ENCODE measurements at places on chromosomes 7 and 10.

- peak; percentile 75 for DNase-seq
Observed at GRCh38 chr10:43689618-43689954, 40.9 kb upstream of the ZNF32 start.

GRCh38 chr10:77643795-77644468 is 6.3 kb upstream of the KCNMA1 start:
- peak; percentile 84 for DNase-seq

- no peak for DNase-seq
Observed at GRCh38 chr10:33966946-33967345, 632.5 kb upstream of the NRP1 start.

- no peak for DNase-seq
Observed at GRCh38 chr7:410395-410910, 109.2 kb downstream of the PDGFA start.

DNA sequence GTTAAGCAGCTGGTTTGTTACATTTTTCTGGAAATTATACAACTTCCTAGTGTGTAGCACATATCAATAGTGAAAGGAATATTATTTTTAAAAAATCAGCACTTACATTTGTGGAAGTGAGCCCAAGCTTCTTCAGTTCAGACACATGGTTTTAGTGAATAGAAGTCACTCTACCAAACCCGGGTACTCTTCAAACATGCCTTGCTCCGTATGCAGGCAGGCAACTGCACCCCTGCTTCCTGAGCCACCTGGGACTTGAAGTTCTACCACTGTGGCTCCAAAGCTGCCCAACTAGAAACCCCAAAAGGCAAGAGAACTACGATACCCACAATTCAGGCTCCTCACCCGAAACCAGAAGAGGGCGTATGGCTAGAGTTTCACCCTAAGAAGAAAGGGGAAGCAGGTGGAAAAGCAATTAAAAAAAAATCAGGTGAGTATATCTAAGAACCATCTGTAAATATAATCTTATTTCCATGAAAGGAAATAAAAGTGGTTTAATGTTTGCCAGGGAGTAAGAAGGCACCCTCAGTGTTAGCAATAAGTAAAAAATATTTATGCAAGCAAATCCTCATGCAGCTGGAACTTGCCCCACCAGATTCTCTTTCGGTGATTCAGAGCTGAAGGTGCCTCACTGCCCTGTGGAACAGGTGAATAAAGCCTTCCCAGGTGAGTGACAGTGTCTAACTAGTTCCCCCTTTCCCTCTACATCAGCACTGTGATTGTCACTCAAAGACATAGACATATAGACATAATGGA is at the start of gene MACC1:
MACC1 (minus strand) TSS at position 192 of the 756 bp plus-strand sequence. CDS start 55,522 bp downstream, outside the sequence.
- peak; percentile 96 for DNase-seq

DNA sequence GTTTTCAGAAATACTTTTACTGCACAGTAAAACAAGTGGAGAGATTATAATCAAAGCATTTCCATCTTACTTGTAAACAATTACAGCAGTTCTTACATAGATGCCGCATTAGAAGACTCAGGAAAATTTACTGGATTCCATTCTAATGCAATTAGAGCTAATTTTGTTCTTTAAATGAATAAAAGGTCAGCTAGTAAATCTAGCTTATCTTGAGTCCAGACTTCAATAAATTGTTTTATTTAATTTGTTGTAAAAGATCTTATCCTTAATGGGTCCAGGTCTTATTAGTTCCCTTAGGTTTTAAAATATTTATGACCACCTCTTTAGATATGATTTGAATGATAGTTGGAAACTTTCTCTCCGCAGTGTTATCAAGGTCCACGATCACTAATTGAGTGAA is 70.2 kb upstream of the GATA3 start:
- no peak for DNase-seq

GRCh38 chr10:470339-471003 is 219.0 kb downstream of the DIP2C start:
- no peak for DNase-seq

DNA sequence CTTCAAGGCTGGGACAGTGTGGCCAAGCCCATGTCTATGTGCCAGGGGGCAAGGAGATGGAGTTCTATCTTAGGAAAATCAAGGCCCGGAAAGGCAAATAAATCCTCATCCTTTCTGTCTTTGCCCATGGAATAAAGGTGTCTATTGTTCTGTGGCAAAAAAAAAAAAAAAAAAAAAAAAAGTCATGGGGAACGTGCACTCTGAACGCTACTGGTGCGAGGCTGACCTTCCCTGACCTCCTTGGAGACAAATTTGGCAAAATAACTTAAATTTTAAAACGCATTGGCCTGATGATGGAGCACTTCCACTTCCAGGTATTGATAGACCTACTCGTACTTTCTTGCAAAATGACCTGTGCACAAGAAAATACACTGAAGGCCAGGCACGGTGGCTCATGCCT is 12.2 kb upstream of the BAG3 start:
- DNase-seq = no peak

GRCh38 chr10:10421071-10421470 is 596.6 kb upstream of the CELF2 start:
- DNase-seq = no peak

DNA sequence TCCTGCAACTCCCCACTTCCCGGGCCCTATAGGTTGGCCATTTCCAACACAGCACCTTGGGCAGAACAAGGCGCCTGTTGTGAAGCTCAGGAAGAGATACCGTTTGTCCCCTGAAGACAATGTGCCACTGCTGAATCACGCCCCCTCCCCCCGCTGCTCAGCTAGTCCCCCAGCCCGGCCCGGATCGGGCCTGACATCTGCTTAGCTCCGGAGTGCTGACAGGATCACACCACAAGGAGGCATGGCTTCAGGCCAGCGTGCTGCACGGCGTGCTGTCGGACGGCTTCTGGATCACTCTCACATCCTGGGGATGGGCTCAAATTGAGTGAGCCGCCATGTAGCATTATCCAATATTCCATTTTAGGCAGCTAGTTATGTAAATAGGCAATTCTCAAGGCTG is 62.1 kb upstream of the EFCAB10 start:
- DNase-seq = no peak

GRCh38 chr10:27153845-27154193 is 365 bp downstream of the YME1L1 start:
- DNase-seq = peak; percentile 54

- no peak for DNase-seq
Observed at GRCh38 chr7:99031496-99031895, 112.4 kb downstream of the SMURF1 start.

GRCh38 chr10:59799421-59799820 is 46.2 kb upstream of the MRLN start:
- DNase-seq = no peak

DNA sequence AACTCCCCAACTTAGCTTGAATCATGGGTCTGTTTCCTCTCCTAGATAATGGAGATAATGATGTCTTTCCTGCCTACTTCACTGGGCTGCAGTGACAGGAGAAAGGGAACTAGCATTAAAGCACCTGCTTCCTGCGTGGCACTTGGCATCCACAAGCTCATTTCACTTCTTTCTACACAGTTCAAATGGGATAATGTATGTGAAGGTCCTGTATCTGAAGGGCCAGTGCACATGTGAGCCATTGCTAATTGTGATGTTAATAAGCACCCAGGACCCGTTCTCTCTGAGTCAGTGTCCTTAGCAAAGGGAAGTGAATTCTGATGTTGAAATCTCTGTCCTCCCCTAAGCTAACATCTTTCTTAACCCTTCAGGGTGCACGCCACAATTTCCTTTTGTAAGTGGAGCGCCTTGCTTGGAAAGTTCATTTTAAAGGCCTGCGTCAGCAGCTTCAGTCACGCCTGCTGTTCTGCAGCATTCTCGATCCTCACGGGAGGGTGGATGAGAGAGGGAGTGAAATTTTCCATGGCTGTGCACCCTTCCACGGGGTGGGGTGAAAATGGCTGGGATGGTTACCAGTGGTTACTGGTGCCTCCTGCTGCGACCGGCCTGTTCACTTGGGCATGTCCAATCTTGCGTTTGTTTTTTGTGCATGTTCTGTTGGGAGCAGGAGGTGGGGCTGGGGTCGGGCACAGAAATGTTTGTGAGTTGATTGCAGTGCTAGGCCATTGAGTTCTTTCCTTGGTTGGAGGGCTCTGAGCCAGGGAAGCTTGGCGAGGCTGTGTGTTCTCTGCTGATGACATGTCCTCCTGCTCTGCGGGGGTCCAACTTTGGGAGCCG is 59.2 kb downstream of the HK1 start:
- DNase-seq = peak; percentile 85

GRCh38 chr10:55063811-55064210 is 262.8 kb upstream of the PCDH15 start:
- no peak for DNase-seq

DNA sequence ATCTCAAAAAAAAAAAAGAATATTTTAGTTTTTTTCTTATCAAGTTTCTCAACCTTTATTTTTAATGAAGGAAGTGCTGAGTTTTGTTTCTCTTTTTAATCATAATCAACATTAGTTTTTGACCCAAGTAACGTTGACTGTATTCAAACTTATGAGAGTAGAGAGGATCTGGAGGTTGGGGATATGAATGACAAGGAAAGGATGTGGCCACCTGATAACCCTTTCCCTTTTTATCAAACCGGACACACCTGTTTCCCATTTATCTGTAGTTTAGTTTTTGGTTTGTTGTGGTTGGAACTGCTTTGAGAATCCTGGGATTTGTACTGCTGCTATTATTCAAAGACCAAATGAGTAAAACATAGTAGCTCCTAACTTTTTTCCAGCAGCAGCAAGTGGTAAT is 38.6 kb downstream of the HACD1 start:
- peak; percentile 92 for DNase-seq

DNA sequence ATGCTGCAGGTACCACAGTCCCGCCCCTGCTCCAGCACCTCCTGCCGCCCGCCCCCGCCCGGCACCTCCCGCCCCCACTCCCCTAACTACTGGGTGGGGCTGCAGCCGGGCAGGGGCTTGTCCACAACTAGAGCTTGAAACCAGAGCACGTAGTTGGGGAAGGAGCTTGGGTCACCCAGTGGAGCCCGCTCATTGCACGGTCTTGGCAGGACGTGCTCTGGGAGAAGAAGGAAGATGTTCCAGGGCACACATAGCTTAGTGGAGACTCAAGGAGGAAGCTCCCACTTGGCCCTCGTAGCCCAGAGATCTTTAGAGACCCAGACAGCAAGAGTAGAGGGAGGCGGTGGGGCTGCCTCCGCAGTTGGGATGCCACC is 692 bp downstream of the IGFBP1 start:
- no peak for DNase-seq

GRCh38 chr7:6691103-6691502 is 15.6 kb downstream of the ZNF12 start:
- DNase-seq = no peak

DNA sequence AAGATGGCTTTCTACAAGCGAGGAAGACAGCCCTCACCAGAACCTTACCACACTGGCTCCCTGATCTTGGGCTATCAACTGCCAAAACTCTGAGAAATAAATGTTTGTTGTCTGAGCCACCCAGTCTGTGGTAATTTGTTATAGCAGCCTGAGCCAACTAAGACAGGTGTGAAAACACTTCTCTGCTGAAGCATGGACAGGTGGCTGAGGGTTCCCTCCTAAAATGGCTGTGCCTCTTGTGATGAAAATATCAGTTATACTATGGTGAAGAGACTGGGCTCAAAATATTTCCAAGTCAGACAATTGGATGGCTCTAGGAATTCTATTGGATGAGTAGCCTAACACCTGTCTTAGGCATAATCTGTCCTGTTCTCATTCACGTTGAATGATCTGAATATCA is 78.1 kb downstream of the CDK1 start:
- DNase-seq = no peak

DNA sequence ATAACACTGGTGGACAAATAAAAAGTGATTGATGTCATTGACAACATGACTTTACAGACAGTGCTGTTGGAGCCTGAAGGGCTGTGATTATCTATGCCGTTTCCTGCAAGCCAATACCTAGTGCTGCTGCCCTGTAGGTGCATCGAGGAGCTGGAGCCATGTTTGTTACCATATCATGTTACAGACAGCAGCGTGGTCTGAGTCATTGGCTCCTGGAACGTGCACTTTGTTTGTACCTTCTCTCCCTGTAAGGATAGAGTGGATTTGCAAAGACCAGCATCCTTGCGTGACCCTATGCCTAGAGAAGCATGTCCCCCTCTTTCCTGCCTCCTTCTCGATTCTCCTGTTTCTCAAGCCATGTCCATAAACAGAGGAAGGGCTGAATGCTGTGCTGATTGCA is 597.2 kb downstream of the TYW1 start:
- DNase-seq = no peak

DNA sequence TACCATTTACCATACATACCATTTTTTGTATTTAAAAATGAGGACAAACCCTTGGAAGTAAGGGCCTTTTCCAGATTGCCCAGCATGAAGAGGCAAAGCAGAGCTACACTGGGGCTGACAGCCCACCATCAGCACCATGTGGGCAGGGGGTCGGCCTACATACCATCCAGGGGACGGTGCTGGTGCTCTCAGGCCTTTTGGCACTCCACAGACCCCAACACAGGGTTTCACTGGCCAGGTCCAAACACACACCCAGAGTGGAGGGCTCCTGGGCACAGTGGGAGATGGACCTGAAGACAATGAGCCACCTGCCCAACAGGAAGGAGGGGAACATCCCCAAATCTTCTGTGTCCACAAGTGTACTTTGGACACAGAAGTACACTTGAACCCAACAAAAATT is 69.2 kb upstream of the CAMK2B start:
- DNase-seq = no peak

DNA sequence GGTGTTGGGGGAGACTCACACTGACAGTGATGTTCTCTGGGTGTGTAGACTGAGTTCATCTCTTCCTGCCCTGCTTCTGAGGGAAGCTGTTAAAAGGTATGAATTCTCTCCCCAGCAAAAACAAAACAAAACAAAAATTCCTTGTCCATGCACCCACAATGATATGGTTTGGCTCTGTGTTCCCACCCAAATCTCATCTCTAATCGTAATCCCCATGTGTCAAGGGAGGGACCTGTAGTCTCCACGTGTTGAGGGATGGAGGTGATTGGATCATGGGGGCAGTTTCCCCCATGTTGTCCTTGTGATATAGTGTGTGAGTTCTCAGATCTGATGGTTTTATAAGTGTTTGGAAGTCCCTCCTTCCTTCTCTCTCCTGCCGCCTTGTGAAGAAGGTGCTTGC is 245.5 kb downstream of the GALNT17 start:
- DNase-seq = no peak

GRCh38 chr7:1693991-1694524 is 24.0 kb downstream of the ELFN1 start:
- DNase-seq = no peak

DNA sequence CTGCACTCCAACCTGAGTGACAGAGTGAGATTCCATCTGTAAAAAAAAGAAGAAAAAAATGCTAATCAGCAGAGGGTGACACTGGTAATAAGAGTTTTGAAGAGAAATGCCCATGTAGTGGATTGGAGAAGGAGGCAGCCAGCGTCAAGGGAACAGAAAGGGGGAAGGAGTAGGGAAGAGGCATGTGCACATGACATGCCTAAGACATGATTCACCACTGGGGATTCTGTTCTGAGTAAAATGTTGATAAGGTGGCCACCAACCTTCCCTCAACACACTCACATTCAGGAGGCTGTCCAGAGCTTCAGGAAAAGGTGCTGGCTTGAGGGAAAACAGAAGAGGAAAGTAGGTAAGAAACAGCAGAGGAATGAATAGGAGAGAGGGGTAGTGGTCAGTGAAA is 39.9 kb downstream of the AKR1D1 start:
- no peak for DNase-seq
